KBM-7 (cell line): ENCODE measurements at places on chromosomes 3 and 15.

GRCh38 chr3:117490716-117491115, 781.1 kb downstream of the TUSC7 start:
- no peak for DNase-seq

- DNase-seq: no peak
These were observed 307.9 kb downstream of the CLSTN2 start for GRCh38 chr3:140242818-140243276.

- no peak for DNase-seq
These were observed 509.9 kb downstream of the SHQ1 start for GRCh38 chr3:72338082-72338941.

DNA sequence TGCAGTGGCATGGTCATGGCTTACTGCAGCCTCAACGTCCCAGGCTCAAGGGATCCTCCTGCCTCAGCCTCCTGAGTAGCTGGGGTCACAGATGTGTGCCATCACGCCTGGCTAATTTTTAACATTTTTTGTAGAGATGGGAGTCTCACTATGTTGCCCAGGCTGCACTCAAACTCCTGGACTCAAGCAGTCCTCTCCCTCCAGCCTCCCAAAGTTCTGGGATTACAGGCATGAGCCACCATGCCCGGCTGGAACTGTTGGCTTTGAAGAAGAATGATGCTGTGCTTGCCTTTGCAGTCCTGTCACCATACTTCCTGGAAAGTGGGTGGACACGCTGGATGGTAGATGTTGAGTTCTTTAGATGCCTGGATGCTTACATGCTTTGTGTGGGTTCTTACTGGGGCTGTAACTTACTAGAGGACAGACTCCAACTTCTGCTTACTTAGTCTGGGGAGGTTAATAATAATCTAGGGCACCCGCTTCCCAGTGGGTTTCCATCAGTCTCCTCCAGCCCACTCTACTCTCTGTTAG, 36.7 kb downstream of the IGF1R start:
- DNase-seq: no peak

DNA sequence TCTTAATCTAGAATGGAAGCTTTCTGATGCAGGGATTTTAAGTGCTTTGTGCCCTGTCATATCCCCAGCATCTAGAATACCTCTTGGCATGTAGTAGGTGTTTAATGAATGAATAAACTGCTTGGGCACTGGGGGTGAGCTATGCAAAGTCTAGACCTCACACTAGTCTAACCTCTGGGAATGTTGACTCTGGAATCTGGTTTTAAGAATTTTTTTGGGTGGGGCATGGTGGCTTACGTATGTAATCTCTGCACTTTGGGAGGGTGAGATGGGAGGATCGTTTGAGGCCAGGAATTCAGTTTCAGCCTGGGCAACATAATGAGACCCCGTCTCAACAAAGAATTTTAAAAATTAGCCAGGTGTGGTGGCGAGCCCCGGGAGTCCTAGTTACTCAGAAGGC, 146.3 kb upstream of the RGMA start:
- no peak for DNase-seq

DNA sequence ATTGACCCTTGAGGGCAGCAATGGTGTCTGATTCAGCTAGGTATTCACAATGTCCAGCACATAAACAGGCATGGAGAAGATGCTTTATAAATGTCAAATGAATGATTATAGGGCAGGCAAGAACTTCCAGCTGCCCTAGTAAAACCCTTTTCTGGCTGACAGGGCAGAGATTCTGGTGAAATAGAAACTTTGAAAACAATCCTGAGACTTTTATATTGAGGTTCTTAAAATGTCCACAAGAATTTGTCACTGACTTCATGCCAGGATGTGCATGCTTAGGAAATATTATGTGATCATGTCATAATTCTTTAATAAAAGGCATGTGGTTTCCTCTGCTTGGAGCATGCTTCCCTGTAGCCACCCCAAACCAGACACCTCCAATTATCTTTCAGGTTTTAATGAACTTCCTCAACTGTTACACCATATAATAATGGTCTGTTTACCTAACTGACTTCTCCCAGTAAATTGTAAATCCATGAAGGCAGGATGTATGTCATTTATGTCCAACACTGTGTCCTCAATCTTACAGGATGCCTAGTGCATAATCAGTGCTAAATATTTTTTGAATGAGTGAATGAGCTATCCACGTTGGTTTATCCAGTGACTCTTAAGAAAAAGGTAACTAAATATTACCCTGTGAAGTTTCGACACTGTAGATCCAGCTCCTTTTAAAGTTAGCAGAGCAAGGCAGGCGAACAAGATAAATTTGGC, 43.4 kb upstream of the CLRN1 start:
- DNase-seq: no peak

DNA sequence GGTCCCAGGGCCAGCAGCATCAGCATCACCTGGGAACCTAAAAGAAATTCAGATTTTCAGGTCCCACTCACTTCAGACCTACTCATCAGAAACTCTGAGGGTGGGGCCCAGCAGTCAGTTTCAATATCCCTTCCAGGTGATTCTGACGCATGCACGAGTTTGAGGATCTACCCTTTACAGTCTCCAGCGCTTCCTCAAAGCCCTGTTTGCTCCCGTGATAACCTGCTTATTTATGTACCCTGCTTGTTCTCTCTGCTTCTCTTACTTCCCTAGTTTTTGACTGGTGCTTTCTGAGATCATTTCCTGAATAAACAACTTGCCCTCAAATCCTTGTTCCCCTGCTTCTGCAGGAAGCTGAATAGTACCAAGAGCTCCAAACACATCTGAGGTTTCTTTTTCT, 245.3 kb downstream of the ZNF621 start:
- peak; percentile 5 for DNase-seq

GRCh38 chr3:103082501-103082900, 647.7 kb downstream of the ZPLD1 start:
- DNase-seq: no peak
